ENCODE measurements at places on chromosomes 6 and 20.

DNA sequence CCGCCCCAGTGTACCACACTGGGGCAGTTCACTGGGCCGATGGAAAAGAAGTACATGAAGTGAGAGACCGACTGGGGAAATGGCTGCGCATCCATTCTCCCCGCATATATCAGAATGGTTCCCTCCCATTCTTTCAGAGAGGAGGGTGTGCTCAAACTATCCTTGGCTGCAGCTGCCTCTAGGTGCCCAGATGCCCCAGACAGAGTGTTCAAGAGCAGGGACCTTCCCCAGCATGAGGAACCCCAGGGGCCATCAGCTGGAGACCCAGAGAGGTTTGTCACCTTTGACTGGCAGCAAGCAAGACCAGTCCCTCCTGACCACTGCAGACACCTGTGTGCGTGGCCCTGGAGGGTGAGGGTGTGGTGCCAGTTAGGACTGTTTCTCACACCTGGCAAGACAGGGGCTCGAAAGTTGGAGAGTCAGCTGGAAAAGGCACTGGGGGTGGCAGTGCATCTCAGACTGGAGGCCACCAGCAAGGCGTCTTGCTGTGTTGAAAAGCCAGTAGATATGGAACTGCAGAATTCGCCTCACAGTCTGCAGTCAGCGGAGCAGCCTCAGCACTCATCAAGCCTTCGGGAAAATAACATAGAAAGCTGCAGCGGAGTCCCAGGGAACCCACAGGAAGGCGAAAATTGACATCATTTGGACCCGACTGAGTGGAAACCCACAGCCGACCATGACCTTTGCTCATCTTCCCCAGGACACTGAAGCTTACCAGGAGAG lies 76.7 kb downstream of the GPR6 start:
- DNase-seq, result no peak

GRCh38 chr6:157621406-157621805 lies 201.6 kb upstream of the SNX9 start:
- DNase-seq, result no peak

DNA sequence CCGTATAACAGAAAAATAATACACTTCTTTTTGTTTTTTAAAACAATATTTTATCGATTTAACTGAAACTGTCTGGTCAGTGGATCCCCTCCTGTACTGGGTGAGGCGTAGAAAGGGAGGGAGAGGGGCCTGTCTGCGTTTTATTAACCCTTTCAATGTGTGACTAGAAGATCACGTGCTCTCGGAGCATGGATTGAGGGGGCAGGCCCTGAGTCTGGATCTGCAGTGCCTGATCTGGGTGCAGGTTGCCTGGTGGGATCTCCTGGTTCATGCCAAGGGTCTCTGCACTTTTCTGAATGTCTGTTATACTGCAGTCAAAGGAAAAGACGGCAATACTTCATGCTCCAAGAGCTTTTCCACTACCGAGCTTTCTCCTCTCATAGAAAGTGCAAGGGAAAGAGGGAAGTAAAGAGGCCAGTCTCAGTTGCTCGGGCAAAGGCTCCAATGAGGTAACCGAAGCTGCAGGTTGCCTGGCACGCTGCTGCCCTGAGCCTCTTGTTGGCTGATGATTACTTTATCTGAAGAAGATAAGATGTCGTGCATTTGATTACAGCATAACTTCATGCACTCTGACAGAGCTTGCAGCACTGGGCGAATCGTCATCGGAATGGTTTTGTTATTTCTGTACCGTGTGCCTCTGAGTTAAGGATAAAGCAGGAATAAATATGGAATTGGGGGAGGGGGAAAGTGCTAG lies 167.5 kb upstream of the PMEPA1 start:
- DNase-seq, result no peak

DNA sequence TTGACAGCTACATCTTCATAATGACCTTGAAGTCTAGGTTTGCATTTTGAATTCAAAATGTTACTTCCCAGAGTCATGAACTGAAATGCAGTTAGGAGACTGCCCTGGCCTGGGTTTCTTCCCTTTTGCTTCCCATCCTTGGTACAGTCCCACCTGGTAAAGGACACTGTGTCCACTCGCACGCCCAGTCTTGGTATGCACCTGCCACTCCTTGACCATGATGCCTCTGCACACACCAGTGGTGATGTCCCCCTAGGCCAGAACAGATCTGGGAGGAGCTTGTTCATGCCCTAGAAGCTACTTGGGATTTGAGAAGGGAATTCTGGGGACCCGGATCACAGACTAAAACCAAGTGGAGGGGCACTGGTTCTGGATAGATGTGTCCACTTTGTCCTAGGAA lies 3.6 kb downstream of the PPP1R14C start:
- DNase-seq, result no peak

- DNase-seq, result peak; percentile 42
Observed at GRCh38 chr6:97133067-97133466, 149.9 kb downstream of the MMS22L start.

DNA sequence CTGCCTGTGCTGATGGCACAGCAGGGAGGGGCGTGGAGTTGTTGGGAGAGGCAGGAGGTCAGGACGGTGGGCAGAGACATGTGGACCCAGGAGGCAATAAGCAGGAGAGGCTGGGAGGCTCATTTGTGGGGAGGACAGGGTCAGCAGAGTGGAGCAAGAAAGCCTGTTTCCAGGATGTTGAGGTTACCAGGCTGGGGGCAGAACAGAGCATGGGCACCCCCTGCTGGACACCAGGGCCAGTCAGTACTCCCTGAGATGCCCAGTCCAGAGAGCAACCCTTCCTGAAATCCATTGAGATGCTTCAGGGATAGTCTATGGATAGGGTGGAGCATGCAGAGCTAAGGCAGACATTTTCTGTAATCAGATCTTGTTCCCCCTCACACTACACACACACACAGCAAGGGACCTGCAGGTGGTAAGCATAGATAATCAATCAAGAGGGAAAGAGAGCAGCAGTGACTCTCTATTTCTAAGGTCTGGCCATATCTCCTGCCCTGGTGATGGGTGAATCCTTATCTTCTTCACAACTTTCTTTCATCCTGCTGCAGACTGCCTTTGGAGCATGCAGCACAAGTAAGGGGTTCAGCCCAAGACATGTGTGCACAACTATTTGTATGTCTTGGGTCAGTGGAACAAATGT lies 41.7 kb downstream of the MOCS1 start:
- DNase-seq, result peak; percentile 78

DNA sequence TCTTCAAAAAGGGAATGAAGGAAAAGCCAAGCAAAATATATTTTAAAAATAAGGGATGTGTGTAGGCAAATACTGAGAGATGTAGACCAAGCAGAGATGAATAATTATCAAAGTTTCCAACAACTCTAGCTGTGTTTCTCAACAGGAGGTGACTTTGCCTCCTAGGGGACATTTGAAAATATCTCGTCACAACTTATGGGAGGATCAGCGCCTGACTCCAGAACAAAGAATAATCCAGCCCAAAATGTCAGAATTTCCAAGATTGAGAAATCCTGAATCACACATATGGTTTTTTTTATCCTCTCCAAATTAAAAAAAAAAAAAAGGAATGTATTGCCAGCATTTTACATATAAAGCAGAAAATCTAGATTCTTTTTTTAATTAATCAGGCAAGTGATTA lies 241.2 kb upstream of the ZFP64 start:
- DNase-seq, result no peak

DNA sequence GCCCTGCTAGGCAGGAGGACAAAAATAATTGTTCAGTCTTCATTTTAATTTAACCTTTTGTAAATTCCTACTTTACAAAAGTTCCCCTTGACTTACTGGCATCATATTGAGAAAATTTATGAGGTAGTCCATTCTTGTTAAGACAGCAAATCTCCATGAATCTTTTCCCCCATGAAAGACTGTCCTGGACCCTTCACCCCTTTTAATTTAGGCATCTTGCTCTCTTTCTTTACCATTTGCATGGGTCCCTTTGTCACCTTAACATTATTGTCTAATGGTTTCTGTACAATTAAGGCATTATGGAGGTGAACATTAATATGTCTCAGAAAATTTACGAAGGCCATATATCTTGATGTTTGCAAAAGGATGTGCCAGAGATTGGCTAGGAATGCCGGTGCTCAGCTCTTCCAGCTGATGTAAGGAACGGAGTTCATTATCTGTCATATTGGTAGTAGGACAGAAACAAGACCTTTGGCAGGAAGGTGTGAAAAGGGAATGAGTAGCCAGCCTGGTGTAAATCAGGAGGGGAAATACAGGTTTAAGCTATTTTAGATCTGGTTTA lies 382.8 kb upstream of the TSHZ2 start:
- no peak for DNase-seq

DNA sequence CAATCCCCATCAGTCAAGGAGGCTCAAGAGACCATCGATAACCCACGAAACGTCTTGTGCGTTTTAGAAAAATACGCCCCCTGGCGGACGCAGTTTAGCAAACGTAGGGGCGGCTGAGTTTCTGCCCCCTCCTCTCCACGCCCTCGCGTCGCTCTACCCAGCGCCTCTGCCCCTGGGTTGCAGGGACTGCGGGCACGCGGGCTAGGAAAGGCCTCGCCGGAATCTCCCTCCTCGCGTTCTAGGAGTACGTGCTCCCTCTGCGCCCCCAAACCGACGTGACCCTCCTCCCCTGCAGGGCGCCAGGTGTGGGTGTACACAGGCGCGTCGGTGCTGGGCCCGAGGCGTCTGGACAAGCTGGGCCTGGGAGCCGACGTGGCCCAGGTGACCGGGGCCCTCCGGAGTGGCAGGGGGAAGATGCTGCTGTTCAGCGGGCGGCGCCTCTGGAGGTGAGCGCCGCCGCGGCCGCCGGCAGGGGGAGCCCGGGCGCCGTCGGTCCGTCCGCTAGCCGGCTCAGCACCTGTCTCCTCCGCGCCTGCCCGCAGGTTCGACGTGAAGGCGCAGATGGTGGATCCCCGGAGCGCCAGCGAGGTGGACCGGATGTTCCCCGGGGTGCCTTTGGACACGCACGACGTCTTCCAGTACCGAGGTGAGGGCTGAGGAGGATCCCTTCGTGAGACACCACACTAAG lies 5.3 kb downstream of the MMP9 start:
- peak; percentile 54 for DNase-seq

DNA sequence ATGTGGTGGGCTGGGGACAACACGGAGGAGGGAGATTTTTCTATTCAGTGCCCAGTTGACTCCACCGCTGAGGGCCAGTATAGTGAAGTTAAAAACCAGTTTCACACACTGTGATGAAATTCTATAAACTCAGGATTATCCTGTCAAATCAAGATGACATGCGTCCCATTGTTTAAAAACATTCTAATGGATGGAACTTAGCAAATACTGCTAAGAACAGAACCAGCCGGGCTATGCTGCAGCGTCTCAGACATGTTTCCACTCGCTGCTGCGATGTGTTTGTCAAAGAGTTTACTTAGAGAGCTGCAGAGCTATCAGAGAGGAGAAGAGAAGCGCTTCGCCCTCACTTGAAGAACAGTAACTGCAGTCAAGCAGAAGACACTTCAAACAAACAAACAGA lies 212.6 kb upstream of the FOXQ1 start:
- DNase-seq, result no peak

DNA sequence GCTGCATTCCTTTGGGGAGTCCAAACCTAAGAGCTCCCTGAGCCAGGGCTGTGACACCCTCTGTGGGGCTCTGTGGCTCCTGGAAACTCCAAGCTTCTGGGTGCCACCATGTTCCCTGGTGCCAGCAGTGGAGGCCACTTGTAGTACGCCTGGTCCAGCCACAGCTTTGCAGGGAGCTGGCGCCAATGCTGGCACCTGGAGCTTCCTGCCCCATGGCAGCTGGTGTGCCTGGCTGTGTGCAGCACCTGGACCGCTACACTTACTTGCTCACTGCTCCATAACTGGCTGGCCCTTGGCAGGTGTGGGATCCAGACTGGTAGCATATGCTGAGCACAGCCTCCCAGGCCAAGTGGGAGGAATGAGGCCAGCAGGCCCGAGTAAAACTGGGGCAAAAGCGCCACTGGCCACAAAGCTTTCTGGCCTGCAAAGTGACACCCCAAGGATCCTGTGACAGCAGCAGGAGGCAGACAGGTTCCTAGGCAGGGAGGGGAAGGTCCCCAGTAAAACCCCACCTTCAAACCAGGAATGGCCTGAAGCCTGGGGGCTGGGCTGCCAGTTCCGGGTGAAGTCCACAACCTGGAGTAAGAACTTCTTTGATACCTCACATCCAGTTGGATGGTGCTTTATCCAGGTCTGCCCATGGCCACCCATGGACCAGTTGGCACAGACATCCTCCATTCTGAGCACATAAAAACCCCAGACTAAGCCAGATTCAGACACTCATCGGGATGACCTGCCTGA lies 461.0 kb downstream of the TBC1D32 start:
- no peak for DNase-seq

DNA sequence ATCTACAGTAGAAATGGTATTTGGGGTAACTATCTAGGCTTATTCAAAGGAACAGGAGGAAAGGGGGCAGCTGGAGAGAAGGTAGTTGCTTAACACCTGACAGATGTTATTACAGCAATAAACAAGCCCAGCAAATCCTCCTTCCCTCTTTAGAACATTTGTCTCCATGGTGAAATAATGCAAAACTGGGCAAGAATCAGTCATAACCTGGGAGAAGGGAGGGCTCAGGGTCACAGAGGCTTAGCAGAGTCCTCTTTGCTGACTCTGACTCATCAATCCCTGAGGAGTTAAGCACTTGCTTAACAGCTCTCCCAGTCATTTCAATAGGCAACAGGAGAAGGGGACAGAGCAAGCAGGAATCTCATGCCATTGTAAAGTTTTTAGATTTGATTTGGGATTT lies 230.3 kb downstream of the IBTK start:
- DNase-seq, result peak; percentile 87

DNA sequence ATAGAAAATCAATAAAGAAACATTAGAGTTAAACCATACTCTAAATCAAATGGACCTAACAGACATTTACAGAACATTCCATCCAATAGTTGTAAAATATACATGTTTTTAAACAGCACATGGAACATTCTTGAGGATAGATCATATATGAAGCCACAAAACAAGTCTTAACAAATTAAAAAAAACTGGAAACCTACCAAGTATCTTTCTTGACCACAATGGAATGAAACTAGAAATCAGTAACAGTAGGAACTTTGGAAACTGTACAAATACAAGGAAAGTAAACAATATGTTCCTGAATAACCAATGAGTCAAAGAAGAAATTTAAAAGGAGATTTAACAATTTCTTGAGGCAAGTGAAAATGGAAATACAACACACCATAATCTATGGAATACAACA lies 91.2 kb upstream of the GLP1R start:
- no peak for DNase-seq

DNA sequence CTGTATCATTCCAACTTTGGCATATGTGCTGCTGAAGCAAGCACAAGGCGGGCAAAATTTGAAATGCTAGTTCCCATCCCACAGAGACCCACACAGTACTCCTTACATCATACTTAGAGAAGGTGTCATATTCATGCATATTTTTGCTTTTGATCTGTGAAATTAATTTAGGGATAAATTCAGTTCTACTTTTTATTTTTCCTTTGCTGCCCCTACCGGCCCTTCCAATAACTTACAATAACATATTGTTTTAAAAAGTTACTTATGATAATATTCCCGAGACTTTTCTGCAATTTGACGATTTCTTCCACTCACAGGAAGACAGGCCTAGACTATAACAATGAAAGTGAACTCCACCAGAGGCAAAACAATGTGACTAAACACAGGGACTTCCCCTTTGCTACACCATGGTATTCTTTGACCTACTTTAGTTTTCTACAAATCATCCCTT lies 35.0 kb downstream of the SESN1 start:
- DNase-seq, result no peak

GRCh38 chr20:43541214-43541613 lies 17.6 kb upstream of the SGK2 start:
- DNase-seq, result no peak

Measured in adrenal gland (tissue), 19 donors.